ENCODE measurements at places on chromosomes 3 and 15. TPM values are rescaled to one million over a fixed set of nuclear protein-coding genes. Genes with fewer than 3 reads are reported as not detected.

- H3K4me1 ChIP-seq: no peaks in the 10 kb centered on the region
- no peak for DNase-seq
- H3K27ac ChIP-seq: no peak overlapping the region
- H3K4me3 ChIP-seq: no peak overlapping the region
Measured at GRCh38 chr3:179093807-179094206, 22.2 kb upstream of the ZMAT3 start.

- no peak overlapping the region for H3K27ac ChIP-seq
- no peaks in the 10 kb centered on the region for H3K36me3 ChIP-seq
- H3K4me1 ChIP-seq: no peaks in the 10 kb centered on the region
- no peak for DNase-seq
- no peak overlapping the region for H3K4me3 ChIP-seq
- no peaks in the 10 kb centered on the region for H3K27me3 ChIP-seq
Measured at GRCh38 chr3:176785171-176785570, 412.1 kb downstream of the TBL1XR1 start.

CPNE4 gene
- not detected for total RNA-seq

CNTN4 gene
- total RNA-seq: not detected

- H3K36me3 ChIP-seq: no peaks in the 10 kb centered on the region
- H3K4me3 ChIP-seq: no peak overlapping the region
- no peak for DNase-seq
- H3K27me3 ChIP-seq: peaks cover 21% of the 10 kb centered on the region
Measured at GRCh38 chr3:123021996-123022510, 5.5 kb downstream of the SEMA5B start.

- no peaks in the 10 kb centered on the region for H3K4me1 ChIP-seq
- no peaks in the 10 kb centered on the region for H3K36me3 ChIP-seq
- DNase-seq: no peak
- H3K27ac ChIP-seq: no peak overlapping the region
- 0 out of 2 replicates have a peak, but pooled peaks cover 8% of the 10 kb centered on the region for H3K27me3 ChIP-seq
Measured at GRCh38 chr3:73442152-73442551, 182.6 kb downstream of the PDZRN3 start.

B3GALNT1 gene
- total RNA-seq: 9.6 TPM

GRCh38 chr15:98805434-98806274 lies 157.3 kb downstream of the IGF1R start:
- peaks cover 41% of the 10 kb centered on the region for H3K4me1 ChIP-seq
- no peaks in the 10 kb centered on the region for H3K36me3 ChIP-seq
- no peaks in the 10 kb centered on the region for H3K27me3 ChIP-seq
- DNase-seq: no peak
- no peak overlapping the region for H3K4me3 ChIP-seq
- H3K27ac ChIP-seq: no peak overlapping the region

GOLGA6L7 gene
- total RNA-seq: not detected

- H3K36me3 ChIP-seq: no peaks in the 10 kb centered on the region
- no peak for DNase-seq
- no peaks in the 10 kb centered on the region for H3K27me3 ChIP-seq
- H3K4me1 ChIP-seq: no peaks in the 10 kb centered on the region
Measured at GRCh38 chr3:32056559-32057290, 49.7 kb upstream of the GPD1L start.

Measured in HCT116 (cell line).